ENCODE measurements at places on chromosomes 2 and 18. TPM values are rescaled to one million over a fixed set of nuclear protein-coding genes. Genes with fewer than 3 reads are reported as not detected.

GRCh38 chr2:110780461-110780860 is 48.1 kb downstream of the ACOXL start:
- no peak for DNase-seq

- DNase-seq = no peak
These were observed 624.4 kb downstream of the ADCYAP1 start for GRCh38 chr18:1528964-1529509.

- DNase-seq = no peak
These were observed 149.3 kb downstream of the EML6 start for GRCh38 chr2:54872780-54873179.

- DNase-seq = no peak
These were observed 54.7 kb downstream of the THADA start for GRCh38 chr2:43541165-43541564.

DNA sequence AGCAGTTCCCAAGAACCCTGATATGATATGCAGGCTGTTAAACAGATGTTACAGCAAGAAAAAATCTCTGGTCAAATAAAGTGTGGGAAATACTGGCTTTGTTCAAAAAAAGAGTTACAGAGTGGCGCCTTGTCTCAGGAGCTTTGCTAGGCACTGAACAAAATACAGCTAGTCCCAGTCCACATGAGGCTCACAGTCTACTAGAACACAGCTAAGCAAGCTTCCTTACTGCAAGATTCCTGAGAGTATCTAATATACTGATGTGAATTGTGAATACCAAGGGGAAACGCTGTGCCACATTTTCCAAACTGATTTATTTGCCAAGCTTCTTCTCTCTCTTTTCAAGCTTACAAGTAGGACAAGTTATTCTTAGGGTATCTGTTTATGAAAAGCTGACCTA is 188.8 kb upstream of the NABP1 start:
- DNase-seq = no peak

DNA sequence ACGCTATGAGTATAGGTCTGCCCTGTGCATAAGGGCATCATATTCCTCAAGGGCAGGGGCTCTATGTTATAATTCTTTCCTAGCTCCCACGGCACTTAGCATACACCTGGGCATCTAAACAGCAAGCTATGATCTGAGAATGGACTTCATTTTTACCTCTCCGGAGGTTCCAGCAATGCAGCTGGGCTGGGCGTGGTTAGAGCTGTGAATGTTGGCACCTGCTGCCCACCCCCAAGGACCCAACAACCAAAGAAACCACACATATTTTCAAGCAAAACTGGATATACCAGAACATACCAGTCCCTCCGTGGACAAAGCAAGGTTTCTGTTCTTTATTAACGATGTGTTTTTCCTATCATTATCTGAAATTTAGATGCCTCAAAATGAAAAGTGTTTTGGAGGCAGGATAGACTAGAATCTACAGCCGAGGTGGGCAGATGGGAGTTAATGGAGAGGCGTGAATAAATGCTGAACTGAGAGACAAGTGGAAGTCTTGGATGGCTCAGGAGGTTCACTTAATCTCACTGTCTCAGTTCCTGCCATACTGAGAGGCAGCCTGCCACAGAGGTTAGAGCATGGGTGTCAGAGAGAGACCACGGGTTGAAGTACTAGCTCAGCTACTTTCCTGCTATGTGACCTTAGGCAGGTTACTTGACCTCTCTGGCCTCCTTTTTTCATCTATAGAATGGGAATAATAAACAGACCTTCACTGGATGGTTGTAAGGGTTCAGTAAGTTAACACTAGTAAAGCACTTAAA is 186.6 kb upstream of the SMAD2 start:
- no peak for DNase-seq

DNA sequence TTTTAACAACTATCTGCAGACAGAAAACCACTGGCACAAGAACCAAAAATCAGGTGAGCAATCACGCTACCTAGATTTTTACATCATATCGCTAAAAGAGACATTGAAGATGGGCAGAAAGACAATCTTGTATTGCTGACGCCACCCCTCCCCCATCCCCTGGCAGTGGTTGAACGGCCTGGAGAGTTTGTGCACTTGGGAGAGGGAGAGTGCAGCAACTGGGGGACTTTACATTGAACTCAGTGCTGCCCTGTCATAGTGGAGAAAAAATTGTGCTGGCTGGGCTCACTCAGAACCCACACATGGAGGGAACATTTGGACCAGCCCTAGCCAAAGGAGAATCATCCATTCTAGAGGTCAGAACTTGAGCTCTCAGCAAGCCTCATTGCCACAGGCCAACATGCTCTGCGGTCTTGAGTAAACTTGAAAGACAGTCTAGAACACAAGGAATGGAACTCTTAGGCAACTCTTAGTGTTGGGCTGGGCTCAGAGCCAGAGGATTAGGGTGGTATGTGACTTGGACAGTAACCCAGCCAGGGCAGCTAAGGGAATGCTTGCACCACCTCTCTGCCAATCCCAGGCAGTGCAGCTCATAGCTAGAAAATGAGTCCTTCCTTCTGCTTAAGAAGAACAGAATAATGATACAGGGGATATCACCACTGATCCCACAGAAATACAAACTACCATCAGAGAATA is 220.0 kb upstream of the CYP26B1 start:
- DNase-seq = peak; percentile 92

DNA sequence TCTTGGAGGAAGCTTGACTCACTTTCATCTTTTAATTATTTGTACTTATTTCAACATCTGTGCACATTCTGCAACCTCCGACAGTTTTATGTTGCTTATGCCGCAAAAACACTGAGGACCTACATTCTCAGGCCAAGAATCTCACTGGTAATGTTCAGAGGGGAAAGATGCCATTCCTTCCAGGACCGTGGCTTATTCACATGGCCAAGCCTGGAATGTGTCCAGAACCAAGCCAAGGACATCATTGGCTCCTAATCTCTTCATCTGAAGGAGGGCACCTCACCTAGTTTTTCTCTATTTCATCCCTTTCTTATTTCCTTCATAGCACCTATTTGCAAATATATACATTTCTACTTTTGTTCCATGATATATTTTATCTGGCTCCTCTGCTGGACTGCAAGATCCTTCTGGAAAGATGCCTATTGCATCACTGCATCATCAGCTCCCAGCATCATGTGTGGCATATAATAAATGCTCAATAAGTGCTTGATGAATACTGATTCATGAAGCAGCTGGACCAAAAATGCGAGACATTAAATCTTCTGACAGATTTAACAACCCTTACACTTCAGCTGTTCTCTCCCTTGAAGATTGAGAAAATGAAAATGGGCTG is 377.1 kb downstream of the TNS1 start:
- DNase-seq = no peak

DNA sequence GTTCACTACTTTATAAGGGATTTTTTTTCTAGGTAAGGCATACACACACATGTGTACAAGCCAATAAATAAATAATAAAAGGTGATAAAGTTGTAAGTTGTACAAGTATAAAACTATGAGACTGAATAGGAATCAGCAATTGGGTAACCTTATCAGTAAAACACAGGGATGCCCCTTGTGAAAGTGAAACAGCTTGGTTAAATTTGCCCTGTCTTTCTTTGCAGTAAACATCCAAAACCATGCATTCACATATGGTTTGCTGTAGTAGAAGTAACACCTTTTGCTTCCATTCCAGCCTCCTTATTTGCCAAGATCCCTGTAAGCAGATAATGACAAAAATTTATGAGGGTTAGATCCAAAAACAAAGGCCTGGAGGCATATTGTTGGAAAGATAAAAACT is 44.3 kb upstream of the NEUROD1 start:
- no peak for DNase-seq

GRCh38 chr18:49166327-49166726 is 215.6 kb upstream of the SMAD7 start:
- DNase-seq = no peak

DNA sequence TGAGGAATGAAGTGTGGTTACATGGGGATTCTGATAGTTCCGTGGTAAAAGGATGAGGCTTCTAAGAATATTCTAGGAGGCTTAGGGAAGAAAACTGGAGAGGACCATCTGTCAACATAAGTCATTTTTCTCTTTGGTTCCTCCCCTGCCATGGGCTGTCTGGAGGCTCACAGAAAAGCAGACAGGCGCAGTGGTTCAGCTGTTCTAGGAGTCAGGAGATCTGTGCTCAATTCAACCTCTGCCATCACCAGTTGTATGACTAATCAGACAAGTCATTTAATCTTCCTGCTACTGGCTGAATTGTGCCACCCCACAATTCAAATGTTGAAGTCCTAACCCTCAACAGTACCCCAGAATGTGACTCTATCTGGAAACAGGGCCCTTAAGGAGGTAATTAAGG is 36.4 kb downstream of the ADAM17 start:
- no peak for DNase-seq

DNA sequence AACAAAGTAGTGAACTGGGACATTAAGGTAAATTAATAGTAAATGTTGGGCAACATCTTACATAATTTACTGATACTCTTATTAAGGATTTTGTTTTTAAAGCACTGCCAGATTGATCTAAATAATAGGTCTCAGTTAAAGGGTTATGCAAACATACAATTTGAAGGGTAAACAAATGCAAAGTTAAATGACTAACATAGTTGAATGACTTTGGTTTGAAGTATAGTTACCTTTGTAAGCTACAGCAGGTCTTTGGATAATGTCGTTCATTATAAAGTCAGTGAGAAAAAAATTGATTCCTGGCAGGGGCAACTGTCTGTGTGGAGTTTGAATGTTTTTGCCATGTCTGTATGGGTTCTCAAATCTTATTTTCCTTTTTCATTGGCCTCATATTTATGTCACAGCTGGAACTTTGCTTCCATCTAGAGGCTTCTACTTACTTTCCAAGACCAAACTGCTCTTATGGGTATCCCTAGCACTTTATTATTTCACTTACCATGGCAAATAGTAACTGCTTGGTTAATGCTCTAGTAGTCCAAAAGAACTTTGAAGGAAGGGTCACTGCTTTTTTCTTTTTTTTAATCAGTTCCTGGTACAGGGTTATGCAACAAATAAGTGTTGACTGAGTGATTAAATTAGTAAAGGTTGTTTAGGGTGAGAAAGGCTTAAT is 107.8 kb downstream of the NBEAL1 start:
- peak; percentile 41 for DNase-seq

DNA sequence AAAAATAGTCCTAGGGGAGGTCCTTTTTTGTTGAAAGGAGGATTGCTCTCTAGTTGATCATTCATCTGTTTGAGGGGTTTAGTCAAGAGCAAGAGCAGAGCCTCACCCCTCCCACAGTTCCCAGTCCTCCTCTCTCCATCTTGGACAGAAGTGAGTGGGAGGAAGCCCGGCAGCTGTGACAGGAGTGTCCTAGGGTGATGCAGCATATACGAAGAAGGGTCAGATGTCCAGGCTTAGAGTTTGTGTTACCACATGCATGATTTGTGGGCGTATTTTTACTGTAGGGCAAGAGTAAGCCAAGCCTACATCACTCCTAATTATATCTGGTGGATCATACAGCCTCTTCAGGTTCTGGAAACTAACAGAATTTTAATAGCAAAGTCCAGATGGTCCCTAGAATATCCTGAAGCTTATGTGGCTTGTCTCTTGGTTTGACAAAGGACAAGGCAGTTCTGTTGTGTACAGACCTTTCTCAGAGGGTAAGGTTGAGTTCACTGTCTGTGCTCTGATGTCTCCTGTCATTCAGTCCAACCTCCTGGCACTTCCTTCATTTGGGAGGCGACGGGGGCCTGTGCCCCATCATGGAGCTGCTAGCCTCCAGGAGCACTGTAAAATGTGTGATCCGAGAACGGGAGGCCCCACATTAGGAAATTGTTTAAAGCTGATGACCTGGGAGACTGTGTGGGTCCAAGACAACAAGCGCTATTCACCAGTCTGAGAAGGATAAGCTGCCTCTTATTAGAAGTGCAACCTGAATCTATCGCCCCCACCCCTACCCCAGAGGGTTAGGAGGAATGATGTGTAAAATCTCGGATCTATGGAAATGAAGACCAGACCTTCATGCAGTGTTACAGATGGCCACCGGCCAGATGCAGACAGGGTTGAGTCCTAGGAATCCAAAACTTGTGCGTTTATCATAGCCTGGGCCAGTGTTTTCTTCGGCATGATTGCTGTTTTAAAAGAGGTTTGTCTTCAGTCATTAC is 6.9 kb downstream of the CEP68 start:
- no peak for DNase-seq

- no peak for DNase-seq
These were observed 17.6 kb downstream of the RAMP1 start for GRCh38 chr2:237876951-237877491.

DNA sequence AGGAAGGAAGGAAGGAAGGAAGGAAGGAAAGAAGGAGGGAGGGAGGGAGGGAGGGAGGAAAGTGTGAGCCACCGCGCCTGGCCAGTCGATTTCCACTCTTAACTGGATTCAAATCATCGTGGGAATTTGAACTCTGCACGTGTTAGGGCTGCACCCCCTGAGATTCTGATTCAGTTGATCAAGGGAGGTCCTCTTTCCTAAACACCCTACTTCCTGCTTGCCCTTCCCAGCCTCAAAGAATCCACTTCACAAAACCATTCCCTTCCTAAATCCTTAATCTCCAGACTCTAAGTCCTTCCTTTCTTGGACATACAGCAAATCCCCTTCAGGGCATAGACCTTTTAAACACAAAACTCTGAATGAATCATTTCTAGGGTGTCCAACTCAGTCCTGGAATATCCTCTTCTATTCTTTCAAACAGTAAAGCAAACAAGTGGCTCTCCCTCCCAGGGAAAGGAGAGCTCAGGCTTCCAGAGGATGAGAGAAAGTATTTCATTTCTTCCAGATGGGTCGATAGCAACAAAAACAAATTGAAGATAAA is 68.2 kb upstream of the MBOAT2 start:
- no peak for DNase-seq

The TMEM178A gene
- total RNA-seq = 0.80 TPM

The PROC gene
- total RNA-seq = not detected

The KCTD18 gene
- total RNA-seq = 16.2 TPM

The PROKR1 gene
- 6.9 TPM for total RNA-seq

The RHBDD1 gene
- 13.2 TPM for total RNA-seq

The TP53I3 gene
- 16.6 TPM for total RNA-seq

The REEP1 gene
- 2.0 TPM for total RNA-seq
